ENCODE measurements at places on chromosomes 11 and 22.

- no peak for DNase-seq
Measured at GRCh38 chr11:120917559-120918239, 106.2 kb upstream of the TBCEL start.

DNA sequence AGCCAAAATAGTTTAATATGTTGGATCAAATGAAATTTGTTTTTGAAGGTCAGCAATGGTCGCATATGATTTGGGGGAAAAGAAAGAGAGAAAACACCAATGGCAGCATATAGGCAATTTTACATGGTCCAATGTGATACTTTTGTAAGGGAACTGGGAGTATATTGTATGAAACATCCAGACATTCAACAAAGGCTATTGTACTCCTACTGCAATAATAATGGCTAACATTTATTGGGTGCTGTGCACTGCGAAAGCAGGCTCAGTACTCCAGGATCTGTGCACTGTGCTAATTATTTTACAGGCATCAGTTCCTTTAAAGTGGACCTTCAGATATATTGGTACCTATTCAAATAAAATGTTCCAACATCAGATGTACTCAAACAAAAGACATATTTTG, 5.9 kb upstream of the OR10V1 start:
- DNase-seq, result no peak

GRCh38 chr22:37533995-37534394, 14.8 kb upstream of the CARD10 start:
- DNase-seq, result no peak

DNA sequence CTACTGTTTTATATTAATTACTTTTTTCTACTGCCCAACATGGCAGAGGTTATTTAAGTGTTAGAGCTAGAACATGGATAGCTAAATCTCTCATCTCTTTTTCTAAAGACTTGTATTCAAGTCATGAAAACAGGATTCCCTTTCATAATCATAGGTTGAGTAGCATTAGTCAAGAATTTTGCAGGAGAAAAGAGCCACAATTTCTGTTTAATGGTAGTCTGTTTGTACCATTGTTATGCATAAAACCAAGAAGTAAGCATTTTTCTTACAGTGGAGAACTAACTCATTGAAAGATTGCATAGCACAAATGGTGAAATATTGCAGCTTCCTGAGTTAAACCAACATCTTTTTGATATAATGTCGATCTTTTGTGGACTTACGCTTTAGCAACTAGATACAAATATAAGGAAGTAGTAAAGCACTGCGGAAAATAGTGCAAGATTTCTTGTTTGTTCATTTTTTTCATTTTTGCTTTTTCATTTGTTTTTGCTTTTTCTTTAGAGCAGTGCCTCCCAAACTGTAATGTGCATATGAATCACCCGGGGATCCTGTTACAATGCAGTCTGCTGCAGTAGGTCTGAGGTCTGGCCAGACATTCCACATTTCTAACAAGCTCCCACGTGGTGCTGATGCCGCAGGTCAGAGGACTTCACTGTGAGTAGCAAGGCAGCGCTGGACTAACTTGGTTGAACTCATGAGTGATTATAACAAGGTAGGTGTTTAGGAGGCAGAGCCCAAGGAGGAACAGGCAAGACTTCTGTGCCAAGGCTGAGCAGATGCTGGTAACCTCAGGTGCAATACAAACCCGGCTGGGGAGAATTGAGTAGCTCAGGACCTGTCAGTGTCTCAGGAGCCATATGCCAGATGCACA, 4.6 kb downstream of the ETS1 start:
- DNase-seq, result no peak

DNA sequence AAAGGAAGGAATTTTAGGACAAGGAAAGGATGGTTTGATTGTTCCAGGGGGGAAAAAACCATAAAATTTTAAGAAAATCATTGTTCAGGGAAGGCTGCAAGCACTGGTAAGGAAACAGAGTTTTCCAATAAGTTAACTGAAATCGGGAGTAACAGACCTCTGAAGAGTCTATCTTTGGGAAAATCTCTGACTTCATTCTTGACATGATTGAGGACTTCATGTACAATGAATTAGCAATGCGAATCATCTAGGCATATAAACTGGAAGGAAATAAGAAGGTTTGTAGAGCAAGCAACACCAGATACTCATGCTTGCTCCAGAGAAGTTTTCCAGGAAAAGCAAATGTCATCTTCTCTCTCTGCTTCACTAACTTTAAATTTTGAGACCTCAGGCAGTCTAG, 18.5 kb downstream of the APLP2 start:
- DNase-seq, result no peak

DNA sequence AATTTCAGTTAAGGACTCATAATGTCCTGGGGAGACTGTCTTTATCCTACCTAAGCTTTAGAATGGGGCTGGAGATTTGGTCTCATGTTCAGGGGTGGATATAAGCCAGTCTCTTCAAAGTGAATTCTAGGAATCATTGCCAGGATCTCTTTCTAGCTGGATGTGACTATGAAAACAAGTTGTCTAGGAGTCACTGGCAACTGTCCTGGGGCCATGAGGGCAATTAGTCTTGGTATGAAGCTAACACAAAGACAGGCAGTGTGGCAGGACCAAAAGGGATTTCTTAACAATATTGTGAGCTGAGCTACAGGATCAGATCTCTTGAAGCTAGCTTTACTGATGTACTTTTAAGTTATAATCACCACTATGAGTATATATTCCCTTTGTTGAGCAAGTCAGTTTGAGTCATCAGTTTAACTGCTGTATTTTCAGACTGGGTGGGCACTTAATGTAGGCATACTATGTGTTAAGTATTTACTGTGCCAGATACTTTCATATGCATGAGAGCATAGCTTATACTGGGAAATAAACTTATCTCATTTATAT, 390.0 kb upstream of the CCDC90B start:
- no peak for DNase-seq

GRCh38 chr22:42243802-42244060, 26.7 kb downstream of the TCF20 start:
- no peak for DNase-seq

DNA sequence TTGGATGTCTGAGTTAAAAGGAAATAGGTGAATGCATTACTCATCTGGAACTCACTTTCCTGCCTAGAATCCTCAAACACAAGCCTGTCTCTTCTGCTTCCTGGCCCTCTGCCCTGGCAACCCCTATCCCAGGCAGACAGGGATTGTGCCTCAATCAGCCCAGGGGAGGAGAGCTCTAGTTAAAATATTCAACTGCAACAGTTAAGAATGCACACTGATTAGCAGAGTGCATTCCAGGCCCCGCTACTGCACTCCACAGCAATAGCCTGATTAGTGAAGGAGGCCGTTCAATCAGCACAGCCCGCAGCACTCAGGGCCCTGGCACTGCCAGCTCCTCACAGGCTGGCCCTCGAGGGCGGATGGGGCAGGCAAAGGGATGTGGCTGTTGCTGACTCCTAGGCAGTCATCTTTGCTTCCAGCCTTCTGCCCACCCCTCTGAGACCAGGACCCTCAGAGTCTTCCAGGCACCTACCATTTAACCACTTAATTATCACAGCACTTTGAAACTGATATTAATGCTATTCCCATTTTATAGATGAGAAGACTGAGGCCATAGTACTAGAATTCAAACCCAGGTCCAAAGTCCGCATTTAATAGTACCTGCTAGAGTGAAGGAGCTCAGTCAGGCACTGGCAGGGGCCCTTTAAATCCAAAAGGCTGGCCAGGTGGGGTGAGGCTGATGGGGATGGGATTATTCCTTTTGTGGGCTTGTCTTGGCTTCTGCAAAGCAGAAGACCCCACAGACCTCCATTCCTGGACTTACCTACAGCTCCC, 435.3 kb downstream of the SOX6 start:
- no peak for DNase-seq

- no peak for DNase-seq
Measured at GRCh38 chr11:57405271-57405860, 14.9 kb upstream of the PRG2 start.

DNA sequence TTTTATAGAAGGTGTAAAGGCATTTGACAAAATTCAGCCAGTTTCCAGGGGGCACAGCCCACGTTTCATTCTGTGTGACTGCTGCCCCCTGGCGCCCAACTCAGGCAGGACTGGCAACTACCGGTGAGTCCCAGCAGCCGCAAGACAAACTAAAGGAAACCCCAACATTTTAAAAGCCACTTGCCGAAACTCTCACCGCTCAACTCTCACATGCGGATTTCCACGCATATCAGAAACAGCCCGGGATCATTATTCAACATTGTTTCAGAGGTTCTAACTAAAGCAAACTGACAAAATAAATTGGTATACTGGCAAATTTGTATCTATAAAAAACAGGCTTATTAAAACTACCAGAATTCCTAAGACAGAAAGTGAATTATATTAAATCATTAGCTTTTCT, 48.2 kb downstream of the MORC2 start:
- peak; percentile 1 for DNase-seq

DNA sequence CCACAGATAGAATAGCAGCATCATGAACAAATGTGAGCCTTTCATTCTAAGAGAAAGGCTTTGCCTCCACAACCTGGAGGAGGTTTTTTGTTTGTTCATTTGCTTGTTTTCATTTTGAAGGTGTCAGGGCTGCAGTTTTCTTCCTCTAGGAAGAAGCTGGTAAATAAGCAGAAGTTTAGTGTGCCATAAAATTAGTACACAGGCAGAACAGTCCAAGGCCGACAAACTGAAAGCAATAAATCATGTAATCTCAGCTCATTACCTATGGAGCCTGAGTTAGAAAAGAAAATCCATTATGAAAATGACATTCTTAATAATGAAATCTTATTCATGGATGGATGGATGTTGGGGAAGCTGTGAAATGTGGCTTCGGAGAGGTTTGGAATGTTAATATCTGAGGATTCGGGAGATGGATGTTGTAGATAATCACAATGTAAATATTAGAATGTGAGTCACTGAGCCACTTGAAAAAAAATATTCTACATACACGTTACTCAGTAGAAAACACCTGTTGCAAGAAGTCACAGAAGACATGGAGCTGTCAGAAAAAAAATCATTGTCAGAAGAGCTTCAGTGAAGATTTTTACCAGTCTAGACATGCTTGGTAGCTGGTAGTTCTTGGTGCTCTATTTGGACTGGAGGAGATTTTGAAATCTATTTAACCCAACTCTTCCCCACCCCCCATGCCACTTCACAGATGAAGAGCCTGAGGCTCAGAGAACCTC, 15.0 kb upstream of the ZDHHC13 start:
- DNase-seq, result no peak

- no peak for DNase-seq
Measured at GRCh38 chr22:37581504-37581903, 1.6 kb upstream of the LGALS2 start.

DNA sequence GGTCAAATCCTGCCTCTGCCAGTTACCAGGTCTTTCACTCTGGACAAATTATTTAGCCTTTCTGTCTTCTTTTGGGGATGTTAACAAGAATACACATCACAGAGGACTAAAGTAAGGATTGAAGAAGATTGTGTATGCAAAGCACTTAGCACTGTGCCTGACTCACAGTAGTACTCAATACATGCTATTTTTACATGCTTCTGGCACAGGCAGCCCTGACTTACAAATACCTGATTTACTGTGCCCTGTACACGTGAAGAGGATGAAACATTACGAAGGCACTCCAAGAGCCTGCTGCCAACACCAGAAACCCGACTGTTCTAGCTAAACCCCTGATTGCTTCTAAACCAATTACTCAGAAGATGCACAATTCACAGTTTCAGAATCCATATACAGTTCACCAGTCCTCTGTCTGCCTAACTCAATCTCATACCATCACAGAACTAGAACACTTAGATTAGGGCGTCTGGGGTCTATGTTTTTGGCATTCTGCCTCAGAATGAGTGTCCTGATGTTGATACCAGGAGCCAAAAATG, 300.9 kb upstream of the DDI1 start:
- no peak for DNase-seq

GRCh38 chr11:129703846-129704245, 111.8 kb upstream of the TMEM45B start:
- DNase-seq, result no peak

DNA sequence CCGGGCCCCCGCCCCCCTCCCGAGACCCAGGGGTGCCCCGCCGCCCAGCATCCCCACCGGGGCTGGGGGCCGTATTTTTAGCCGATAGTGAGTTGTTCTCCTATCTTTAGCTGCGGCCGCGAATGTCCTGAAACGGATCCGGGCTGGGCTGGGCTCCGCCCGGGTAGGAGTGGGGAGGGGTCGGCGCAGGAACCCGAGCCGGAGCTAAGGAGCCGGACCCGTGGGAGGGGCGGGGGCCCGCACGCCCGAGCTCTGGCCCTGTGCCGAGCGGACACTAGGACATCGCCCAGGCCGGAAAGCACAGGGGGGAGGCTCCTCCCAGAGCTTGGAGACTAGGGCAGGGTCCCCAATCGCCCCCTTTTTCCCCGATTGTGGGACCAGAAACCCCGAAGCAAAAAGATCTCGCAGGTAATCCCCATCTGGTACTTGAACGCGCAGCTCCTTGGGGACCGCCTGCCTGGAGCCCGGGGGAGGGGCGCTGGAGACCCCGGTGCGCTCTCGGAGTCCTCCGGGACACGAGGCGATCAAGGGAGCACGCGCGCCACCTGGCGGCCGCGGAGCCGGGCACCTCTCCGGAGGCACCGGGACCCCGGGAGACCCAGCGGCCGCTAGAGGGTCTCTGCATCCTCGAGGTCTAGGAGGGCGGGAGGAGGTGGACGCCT, 669 bp downstream of the CDC42EP2 start:
- DNase-seq, result no peak

- no peak for DNase-seq
Measured at GRCh38 chr22:41968601-41969000, 642 bp upstream of the SEPTIN3 start.

GRCh38 chr11:81432333-81432732, 1301.3 kb downstream of the FAM181B start:
- DNase-seq, result no peak

Data from LNCaP clone FGC (cell line).